ENCODE measurements at places on chromosomes 2 and 18. TPM values are rescaled to one million over a fixed set of nuclear protein-coding genes. Genes with fewer than 3 reads are reported as not detected.

The ALPI gene
- not detected for total RNA-seq

- no peak for DNase-seq
Measured at GRCh38 chr2:182973441-182974352, 64.6 kb downstream of the NCKAP1 start.

GRCh38 chr2:120927265-120927628 is 191.6 kb downstream of the GLI2 start:
- no peak for DNase-seq

- DNase-seq, result no peak
Measured at GRCh38 chr2:118689456-118689855, 158.0 kb downstream of the EN1 start.

DNA sequence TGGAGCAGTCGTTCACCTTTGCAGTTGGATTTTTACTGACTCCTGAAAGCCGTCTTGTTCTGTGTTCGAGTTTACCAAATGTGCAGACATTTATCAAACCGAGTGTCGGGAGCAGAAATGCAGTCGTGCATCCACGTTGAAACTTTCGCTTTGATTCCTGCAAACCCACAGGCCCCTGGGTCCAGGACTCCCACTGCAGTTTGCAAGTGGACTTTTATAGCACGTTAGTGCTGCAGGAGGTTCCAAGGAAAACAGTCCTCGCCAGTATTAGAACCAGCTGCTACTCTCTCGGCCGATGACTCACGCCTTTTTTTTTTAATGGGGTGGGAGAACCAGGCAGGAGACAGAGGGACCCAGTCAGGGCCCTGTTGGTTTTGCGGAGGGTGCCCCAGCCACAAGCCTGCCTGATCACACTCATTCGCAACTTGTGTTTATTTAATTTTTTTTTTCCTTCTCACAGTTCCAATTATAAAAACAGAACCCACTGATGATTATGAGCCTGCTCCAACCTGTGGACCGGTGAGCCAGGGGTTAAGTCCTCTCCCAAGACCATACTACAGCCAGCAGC is 90.1 kb downstream of the NFATC1 start:
- DNase-seq, result no peak

DNA sequence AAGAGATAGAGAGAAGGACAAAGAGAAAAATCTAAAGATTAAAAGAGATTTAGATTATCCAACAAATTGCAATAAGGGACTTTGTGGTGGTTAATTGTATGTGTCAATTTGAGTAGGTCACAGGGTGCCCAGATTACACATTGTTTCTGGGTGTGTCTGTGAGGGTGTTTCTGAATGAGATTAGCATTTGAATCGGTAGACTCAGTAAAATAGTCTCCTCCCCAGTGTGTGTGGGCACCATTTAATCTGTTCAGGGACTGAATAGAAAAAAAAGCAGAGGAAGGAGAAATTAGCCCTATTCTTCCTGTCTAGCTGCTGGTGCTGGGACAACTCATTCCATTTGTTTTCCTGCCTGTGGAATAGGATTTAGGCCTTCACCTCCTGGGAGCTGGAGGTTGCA is 339.8 kb upstream of the EPHA4 start:
- DNase-seq, result no peak

DNA sequence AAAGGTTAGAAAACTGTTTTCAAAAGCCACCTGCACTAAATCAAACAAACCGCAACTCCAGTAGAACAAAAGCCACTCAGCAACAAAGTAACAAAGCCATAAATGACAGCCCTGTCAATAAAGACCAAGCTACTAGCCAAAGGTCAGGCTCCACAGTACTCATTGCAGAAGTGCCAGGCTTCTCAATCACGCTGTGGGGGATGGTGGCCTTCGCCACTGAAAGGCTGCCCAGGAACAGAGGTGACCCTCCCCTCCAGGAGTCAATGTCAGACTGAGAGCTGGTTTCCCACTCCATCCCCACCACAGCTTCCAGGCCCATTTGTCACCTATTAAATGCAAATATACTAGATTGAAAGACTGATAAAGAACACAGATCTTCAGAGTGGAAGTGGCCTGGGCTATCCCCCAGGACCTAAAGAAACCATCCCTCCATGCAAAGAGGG is 5.9 kb downstream of the ATP8B1 start:
- DNase-seq, result no peak

The SDC1 gene
- 2.4 TPM for total RNA-seq

The CFAP221 gene
- 17.3 TPM for total RNA-seq

DNA sequence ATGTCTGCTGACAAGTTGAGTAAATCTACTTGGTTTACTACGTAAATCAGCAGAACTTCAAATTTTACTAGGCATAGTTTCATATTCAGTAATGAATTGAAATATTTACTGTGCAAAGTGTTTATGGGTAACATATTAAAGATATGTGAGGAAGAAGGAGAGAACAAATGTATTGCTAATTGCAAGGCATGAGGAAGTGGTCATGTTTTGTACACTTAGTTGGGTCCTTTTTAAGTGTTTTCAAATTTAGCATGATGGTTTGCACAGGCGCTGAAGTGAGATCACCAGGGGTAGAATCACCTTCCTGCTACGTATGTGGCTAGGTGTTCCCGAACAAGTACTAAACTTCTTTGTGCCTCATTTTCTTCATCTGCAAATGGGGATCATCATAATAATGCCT is 1534.4 kb downstream of the LRP1B start:
- DNase-seq, result no peak

DNA sequence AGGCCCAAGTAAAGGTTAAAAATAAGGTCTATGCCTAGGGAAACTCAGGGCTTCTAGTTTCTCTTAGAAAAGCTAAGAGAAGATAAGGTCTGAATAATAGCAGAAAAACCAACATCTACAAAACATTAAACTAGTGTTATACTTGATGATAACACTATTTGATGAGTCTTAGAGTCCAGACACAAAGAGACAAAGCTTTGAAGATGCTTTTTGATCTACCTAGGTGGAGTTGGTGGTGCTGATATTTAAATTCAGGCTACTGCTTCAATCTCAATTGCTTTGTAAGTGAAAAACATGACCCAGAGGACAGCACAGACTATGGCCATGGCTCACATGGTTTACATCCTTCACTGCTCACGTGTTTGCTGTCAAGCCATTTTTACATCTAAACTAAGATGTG is 11.7 kb upstream of the MFF start:
- no peak for DNase-seq

DNA sequence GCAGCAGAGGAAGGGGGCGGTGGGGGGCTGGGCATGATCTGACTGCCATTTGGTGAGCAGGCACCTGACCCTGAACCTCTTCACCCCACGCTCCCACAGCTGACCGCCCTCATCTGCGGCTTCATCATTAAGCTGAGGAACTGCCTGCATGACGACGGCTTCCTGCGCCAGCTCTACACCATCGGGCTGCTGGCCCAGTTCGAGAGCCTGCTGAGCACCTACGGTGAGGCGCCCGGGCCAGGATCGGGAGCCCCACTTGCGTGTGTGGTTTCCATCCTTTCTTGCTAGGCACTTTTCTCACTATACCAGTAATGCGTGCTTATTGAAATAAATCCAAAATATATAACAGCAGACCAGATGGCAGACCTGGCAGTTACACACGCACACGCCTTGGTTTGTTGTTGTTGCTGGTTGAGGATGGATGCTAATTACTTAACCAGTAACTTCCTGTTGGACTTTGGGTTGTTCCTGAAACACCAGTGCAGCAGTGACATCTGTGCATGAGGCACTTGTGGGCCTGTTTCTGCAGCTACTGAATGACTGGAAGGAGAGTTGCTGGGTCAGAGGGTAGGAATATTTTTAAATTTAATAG is 43.7 kb downstream of the COA5 start:
- no peak for DNase-seq

DNA sequence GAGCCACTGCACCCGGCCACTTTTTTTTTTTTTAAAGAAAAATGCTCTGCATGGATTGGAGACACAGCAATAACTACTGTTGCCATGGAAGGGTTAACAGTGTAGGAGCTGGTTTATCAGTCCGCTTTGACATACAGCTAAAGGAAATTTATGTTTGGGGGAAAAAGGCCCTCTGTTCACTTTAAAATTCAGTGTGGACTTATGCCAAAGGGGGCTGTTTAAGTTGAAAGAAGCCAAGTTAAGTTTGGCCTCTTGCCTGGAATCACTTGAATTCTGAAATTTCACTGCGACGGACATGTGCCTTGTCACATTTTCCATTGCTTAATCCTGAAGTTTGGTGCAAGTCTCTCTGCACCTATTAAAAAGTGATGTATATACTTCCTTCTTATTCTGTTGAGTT is 3.1 kb downstream of the KCNE4 start:
- no peak for DNase-seq

- DNase-seq, result peak; percentile 89
Measured at GRCh38 chr2:20450201-20450999, 3.5 kb downstream of the RHOB start.

- DNase-seq, result no peak
Measured at GRCh38 chr2:74835831-74836674, 2.1 kb downstream of the HK2 start.

- DNase-seq, result no peak
Measured at GRCh38 chr2:170770008-170770605, at the start of gene ERICH2. Gene ERICH2, plus strand, starts transcription at chr2:170770378. Its CDS starts 304 bp downstream, at chr2:170770682.

GRCh38 chr18:28802546-28802945 is 625.6 kb upstream of the CDH2 start:
- DNase-seq, result no peak

GRCh38 chr18:23689031-23689615 is at the start of gene LAMA3:
Gene LAMA3, plus strand, starts transcription at chr18:23689453. Its CDS starts 231 bp downstream, at chr18:23689684.
- no peak for DNase-seq

- DNase-seq, result no peak
Measured at GRCh38 chr2:113977060-113977659, 87.3 kb downstream of the ACTR3 start.

DNA sequence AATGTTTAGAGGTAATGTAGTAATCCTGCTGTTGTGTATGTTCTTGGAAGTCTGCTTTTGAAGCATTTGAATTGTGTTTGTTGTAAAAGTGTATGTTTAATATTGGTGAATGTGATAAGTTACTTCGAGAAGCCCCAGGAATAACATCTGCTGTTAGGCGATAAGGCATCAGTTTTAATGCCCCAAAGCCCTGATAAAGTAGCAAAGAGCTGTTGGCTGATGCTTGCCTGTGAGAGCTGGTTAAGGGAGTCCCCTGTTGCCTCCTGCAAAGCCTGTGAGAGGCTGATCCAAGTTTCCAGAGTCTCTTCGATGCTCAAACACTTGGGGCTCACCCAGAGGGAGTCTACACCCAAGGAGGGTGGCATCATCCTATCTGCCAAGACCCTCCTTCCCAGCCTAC is 110.3 kb downstream of the RNF152 start:
- no peak for DNase-seq

The UGT1A5 gene
- not detected for total RNA-seq

The CCDC102B gene
- total RNA-seq, result 19.8 TPM

DNA sequence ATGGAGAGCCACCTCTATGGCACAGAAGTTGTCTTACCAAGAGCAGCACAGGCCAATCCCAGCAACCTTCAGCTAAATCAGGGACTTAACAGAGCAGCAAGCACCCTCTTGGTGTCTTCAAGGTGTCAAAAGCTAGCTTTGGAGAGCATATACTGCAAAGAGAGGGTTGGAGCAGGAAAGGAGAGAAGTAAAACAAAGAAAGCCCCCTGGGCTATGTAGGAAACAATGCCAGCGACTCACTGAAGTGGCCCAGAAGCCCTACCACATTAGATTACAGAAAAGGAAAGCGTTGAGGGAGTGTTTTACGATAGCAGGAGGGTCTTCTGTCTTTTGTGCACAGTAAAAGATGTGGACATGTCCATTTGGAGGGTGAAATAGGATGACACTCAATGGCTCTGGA is 233.4 kb downstream of the MREG start:
- no peak for DNase-seq

- no peak for DNase-seq
Measured at GRCh38 chr2:158217593-158217992, 115.9 kb downstream of the UPP2 start.

DNA sequence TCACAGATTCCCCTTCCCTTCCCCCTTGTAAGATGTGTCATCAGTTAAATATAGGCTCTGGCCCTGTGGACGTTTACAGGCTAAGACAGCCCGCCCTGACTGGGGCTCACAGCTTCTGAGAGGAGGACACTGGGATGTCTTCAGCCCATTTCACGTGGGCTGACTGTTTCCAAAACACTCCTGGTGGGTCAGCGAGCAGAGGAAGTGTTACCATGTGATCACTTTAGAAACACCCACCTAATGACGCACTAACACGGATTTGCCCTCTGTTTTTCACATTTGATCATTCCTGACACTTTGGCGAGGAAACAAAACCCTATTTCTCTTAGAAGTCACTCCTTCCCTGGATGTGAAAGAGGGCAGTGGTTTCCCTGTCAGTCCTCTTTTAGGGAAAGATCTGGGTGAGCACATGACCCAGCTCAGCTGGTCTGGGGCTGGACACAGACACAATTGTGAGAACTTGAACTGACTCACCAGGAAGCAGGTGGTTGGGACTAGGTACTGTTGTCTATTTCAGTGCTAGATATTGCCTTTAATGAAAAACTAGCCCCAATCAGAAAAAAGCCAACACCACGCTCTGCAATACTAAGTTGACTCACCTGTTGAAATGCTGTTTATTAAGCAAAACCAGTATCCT is 38.8 kb downstream of the BMP10 start:
- DNase-seq, result peak; percentile 56

The OTOF gene
- total RNA-seq, result 0.75 TPM

- DNase-seq, result no peak
Measured at GRCh38 chr18:2960983-2961696, 51.8 kb downstream of the LPIN2 start.

DNA sequence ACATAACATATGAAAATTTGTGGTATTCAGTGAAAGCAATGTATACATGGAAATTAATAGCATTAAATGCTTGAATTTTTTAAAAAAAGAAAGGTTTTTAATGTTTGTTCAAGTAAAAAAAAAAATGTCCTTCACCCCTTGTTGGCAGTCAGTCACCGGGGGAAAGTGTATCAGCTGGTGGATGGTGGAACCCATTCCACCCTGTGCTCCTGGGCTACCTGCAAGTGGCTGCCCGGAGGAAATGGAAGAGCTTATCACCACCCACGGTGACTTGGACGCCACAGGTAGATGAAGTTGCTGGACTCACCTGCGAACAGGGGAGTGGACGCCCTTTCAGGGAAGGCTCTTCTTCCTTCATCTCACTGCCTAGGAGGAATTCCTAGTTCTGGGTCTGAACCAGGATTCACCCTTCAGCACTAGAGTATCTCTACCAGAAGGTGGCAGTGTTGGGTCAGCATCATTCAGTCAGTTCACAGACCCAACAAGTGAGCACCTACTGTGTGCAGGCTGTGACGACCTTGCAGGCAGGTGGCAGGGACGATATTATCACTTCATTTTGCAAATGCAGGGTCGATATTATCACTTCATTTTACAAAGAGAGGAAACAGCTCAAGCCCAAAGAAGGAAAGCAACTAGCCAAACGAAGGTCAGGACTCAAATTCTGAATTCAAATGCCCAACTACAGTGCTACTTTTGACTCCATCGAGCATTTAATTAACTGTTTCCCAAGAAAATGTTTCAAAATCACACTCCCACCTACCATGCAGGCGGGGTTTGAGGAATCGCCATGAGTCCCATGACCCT is 35.8 kb downstream of the CIB4 start:
- DNase-seq, result peak; percentile 34

The BOD1L2 gene
- total RNA-seq, result not detected

GRCh38 chr18:26356045-26356785 is 130.0 kb downstream of the TAF4B start:
- no peak for DNase-seq

- no peak for DNase-seq
Measured at GRCh38 chr2:143121079-143121478, 8.1 kb upstream of the ARHGAP15 start.

The FEV gene
- not detected for total RNA-seq

The KCNS3 gene
- total RNA-seq, result 5.2 TPM

All from dorsolateral prefrontal cortex (tissue), 122 donors.